ENCODE measurements at places on chromosomes 5 and 9. TPM values are rescaled to one million over a fixed set of nuclear protein-coding genes. Genes with fewer than 3 reads are reported as not detected.

DNA sequence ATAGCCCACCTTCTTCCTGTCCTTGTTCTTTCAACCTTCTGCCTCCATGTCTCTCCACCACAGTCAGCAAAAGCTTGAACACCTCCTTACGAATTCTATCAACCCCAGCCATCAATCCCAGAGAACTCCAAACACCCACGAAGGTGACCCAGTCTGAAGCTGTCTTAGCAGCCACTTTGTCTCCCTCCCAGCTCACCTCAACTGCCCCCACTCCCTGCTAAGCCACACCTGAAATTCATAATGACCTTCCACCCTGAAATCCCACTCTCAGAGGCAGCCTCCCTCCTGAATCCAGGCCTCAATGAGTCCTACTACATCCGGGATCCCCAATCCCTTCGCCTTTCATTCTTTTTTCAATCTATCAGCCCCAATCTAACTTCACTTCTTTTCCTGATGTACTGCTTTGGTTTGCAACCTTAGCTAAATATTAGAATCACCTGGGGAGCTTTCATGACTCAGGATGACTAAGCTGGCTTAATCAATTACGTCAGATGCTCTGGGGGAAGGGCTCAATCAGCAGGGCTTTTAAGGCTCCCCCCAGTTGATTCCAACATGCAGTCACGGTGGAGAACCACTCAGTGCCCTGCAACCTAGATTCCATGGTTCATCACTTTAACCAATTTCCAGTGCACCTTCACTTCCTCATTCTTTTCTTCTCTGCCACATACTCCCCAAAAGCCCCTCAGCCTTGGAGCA lies 32.2 kb downstream of the BHMT start:
- DNase-seq = no peak

DNA sequence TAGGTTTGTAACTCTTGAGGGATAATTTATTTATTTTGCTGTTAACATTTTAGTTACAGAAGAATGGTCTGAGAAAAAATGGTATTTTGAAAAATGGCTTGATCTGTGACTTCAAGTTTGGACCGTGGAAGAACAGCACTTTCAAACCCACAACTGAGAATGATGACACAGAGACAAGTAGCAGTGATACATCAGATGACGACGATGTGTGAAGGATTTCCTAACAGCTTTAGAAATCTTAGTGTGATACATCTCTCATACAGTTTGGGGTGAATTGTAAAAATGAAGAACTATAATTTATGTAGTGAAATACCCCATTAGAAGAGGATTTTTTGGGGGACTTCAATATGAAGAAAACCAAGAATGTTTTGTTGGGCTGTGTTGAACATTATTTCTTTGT lies 88.7 kb downstream of the GPBP1 start:
- DNase-seq = no peak

- DNase-seq = no peak
These were observed 53.0 kb downstream of the CDC14B start for GRCh38 chr9:96566498-96567202.

DNA sequence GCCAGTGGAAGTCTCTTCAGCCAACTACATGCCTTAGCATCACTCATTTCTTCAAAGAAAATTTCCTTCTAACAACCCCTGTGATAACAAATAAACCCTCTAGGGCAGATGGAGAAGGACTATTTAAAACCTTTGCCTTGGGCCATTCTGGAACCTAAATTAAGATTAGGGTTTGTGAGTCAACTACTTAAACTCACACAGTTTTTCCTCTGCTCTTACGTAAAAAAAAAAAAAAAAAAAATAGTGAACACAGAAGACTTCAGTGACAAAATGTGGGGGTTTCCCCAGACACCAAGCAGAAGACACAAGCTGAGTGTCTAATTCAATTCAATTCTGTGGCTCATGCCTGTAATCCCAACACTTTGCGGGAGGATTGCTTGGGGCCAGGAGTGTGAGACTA lies 65.8 kb upstream of the ERCC6L2 start:
- DNase-seq = no peak

- DNase-seq = no peak
These were observed 67.0 kb downstream of the ZNF366 start for GRCh38 chr5:72440207-72440638.

GRCh38 chr5:1930880-1931603 lies 48.3 kb upstream of the IRX4 start:
- DNase-seq = no peak

DNA sequence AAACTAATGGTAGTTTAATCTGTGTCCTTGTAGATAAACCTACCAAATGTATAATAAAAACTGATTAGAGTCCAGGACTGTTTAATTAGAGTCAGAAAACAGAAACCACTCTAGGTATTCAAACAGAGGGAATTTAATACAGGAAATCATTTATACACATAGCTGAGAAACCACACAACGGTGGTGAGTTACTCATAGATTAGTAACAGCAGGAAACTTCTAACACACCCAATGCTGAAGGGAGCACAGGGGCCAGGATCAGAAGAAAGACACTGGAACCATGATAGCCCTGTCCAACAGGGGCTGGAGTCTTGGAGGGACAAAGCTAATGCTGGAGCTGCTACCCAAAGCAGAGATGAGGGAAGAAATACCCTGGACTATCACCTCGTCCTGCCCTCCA lies 321.0 kb downstream of the ACTL7B start:
- no peak for DNase-seq

GRCh38 chr9:18010492-18010891 lies 431.6 kb downstream of the SH3GL2 start:
- DNase-seq = no peak

Gene GHR
- total RNA-seq = 5.4 TPM
